ENCODE measurements at places on chromosomes 5 and 9.

GRCh38 chr9:108235609-108236008 lies 620.2 kb downstream of the ACTL7B start:
- no peak for DNase-seq

- DNase-seq: no peak
Observed at GRCh38 chr5:146015001-146015400, 78.6 kb downstream of the SH3RF2 start.

DNA sequence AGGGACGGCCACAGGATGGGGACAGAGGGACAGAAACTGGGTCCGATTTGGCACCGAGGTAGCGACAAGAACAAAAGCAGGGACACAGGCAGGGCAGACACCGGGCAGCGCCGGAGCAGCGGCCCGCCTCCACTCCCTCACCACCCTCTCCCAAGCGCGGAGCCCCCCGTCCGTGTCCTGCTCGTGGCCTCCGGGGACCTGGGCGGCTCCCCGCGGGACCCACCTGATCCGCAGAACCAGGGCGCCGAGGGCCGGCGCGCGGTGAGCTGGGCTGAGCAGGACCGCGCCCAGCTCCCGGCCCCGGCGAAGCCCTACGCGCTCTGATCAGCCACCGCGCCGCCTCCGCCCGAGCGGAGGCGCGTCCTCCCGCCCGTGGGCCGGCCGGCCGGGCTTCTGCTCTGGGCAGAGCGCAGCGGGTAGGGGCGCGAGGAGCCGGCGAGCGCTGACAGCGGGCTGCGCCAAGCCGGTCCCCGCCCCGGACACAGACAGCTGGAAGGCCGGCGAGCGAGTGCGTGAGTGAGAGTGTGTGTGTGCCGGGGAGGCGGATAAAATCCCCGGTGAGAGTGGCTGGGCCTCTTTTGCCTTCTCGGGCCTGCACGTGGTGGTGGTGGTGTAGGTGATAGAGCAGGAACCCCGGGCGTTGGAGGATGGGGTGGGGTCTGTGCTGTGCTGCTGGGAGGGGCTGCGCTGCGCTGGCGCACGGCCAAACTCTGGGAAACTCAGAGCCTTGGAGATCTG lies at the start of gene GGTA1:
Gene GGTA1 (minus strand): TSS at position 418 of the 738 bp plus-strand sequence. CDS start 31,922 bp downstream, outside the sequence.
- DNase-seq: peak; percentile 37

DNA sequence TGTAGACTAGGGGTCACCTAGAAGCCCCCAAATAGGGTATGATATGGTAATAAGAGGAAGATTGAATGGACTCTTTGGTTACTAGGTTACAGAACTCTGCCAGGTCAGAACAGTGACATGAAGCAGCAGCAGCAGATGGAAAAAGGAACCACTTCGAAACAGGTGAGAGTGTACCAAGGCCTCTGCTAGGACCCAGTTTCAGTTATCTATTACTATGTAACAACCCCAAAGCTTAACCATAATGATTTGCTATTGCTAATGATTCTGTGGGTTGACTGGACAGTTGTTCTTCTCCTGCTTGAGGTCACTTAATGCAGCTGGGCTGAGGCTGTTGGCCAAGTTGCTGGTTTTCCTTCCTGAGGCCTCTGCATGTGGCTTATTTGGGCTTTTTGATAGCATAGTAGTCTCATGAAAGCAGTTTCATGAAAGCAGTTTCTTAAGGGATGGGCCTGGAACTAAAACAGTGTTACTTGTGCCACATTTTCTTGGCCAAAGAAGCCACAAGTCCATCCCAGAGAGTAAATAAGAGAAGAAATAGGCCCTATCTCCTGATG lies 17.6 kb downstream of the C9orf43 start:
- no peak for DNase-seq

DNA sequence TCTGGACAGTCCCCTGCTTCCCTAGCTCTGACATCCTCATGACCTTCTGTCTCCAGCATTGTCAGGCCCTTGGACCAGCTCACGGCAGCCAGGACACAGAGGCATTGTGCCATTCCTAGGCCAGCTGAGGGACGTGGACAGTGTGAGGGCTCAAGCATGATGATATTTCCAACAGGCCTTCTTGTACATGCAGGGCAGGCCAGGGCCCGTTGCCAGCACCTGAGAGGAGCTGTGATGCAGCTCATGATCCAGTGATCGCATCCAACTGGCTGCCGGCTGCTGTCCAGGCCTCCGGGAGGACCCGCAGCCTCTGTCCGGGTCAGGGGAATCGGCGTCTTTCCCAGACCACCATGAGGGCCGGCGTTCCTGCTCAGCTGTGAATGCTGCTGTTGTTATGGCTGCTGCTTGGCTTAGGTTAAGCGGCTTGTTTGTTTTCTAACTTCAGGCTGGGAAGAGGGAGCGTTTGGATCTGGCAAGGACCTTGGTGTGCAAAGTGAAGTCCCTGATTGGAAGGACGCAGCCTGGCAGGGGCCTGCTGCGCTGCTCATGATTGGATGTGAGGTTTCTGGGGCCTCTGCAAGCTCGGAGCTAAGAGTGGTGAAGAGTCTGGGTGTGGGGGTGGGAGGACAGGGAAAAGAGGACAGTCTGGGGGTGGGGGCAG lies 53.8 kb downstream of the PDZD2 start:
- no peak for DNase-seq

DNA sequence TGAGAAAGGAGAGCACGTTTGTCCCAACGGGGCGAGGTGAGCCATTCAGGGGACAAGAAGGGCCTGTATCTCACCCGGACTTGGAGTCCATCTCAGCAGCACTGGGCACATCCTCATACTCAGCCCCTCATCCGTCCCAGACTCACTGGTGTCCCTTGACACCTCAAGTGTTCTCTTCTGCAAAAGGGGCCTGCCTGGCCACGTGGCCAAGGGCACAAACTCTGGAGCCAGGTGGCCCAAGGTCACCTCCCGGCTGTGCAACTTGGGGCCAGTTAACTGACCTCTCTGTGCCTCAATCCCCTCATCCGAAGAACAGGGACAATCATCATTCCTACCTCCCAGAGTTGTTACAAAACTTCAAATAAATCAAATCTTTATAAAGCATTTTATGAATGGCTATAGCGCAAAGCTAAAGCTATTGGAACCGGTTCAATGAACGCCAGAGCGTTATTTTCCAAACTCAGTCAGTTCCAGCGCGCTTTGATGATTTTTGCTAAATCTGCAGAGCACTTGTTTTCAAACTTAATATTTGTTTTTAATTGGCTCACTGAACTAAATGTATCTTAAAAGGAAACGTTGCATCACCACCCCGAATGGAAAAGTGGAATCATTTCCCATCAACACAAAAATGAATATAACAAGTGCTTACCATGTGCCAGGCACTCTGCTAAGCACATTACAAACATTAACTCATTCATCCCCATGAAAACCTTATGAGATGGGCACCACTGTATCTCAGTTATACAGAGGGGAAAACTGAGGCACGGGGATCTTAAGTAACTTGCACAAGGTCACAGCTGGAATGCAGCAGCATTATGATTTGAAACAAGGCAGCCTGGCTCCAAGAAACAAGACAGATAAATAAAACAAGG lies 49.3 kb downstream of the DUSP1 start:
- no peak for DNase-seq

GRCh38 chr5:161150441-161150988 lies 298.5 kb upstream of the ATP10B start:
- DNase-seq: no peak

GRCh38 chr9:70983723-70984295 lies 137.6 kb downstream of the TRPM3 start:
- no peak for DNase-seq

DNA sequence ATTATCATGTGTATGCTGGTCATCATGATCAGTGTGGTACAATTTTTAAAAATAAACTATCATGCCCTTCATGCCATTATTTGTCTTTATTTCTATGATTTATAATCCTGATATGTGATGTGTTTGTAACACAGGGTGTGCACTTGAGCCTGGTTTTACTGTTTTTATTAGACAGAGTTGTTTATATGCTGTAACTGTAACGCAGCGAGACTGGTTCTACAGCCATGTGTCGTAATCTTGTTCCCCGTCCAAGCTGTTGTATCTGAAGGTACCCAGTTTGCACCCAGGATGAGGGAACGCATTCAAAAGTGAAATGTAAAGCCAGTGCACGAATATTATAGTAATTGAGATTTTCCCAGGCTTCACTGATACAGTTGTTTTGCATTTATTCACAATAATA lies 28.2 kb downstream of the SNX18 start:
- no peak for DNase-seq

GRCh38 chr9:119967867-119968535 lies 598.8 kb upstream of the BRINP1 start:
- no peak for DNase-seq

DNA sequence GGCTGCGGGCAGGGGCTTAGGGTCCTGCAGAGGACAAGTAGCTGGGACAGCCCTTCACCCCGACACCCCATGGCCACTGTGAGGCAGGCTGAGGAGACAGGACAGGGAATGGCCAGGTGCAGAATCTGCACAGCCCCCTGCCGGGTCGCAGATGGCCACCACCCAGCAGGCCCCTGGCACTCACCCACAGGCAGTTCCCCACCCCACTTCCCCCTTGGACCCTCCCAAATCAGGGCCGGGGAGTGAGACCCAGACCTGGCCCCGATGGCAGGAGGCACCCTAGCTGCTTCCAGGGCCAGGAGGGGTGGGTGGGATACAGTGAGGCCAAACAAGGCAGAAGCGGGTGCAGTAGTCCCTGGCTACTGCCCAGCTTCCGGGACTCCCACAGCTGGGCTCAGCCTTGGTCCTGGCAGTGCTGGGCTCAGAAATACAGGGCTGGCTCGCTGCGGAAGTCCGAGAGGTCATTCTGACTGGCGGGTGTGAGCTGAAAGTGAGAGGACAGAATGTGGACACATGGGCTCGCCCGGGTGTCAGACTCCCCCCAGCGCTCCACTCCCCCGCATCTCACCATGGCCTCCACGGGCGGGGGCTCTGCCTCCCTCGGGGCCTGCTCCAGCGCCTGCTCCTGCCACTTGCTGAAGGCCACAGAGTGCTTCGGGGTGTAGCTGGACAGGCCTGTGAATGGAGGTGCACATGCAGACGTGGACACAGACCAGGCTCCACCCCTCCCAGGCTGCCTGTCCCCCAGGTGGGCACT lies 3.4 kb downstream of the SSNA1 start:
- no peak for DNase-seq

DNA sequence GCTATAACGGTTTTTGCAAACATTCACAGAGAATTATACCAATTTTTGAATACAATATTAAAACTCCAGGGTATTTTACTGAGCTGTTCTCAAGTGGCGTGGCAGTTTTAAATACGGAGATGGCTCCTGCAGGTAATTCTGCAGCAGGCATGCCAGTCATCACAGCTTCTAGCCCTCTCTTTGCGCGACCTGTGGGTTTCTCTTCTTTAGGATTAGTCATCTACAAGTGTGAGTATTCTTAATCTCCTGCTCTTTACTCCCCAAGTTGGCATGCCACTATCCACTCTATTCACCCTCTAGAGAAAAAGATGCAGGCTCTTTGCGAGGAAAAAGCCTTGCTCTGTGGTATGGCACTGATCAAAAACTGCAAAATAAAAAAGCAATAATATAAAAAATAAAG lies 43.9 kb downstream of the ANKRD31 start:
- no peak for DNase-seq

GRCh38 chr5:2168601-2169429 lies 286.1 kb upstream of the IRX4 start:
- no peak for DNase-seq

- no peak for DNase-seq
Observed at GRCh38 chr9:121660367-121660766, 8.9 kb downstream of the DAB2IP start.

GRCh38 chr5:139268364-139269202 lies 25.0 kb upstream of the MATR3 start:
- DNase-seq: no peak

GRCh38 chr5:32709750-32710549 lies 1.2 kb upstream of the NPR3 start:
- DNase-seq: peak; percentile 84

GRCh38 chr5:80937584-80938356 lies 22.4 kb upstream of the RASGRF2 start:
- DNase-seq: no peak

GRCh38 chr9:114497236-114497635 lies 8.0 kb downstream of the WHRN start:
- no peak for DNase-seq

DNA sequence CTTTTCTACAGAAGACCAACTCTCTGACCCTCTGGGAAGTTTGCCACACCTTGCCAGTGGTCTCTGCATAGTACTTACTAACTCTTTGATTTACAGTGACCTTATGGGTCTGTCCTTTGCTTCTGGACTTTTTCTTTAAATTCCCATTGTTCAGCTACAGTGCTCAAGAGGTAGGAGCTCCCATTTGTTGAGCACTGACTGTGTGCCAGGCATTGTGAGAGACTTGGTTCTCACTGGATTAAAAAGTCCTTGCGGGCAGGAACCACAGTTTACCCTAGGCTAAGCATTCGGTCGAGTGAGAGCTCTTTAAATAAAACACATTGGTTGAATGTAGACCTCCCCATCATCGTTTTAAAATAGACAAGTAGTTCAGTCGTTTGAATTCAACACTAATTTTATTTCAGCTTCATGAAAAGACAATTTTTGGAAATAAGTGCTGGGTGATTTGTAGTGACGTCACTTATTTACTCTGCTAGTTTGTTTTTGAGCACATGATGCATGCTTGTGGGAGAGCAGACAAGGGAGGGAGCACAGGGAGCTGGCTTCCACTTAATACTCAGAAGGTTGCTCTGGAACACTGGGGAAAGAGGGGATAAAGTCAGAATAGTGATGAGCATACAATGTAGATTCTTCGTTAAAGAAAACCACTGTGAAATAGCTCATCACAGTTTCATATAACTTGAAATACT lies 27.1 kb downstream of the RASGRF2 start:
- no peak for DNase-seq

GRCh38 chr5:140927228-140927573 lies 1.1 kb downstream of the PCDHAC1 start:
- DNase-seq: no peak

DNA sequence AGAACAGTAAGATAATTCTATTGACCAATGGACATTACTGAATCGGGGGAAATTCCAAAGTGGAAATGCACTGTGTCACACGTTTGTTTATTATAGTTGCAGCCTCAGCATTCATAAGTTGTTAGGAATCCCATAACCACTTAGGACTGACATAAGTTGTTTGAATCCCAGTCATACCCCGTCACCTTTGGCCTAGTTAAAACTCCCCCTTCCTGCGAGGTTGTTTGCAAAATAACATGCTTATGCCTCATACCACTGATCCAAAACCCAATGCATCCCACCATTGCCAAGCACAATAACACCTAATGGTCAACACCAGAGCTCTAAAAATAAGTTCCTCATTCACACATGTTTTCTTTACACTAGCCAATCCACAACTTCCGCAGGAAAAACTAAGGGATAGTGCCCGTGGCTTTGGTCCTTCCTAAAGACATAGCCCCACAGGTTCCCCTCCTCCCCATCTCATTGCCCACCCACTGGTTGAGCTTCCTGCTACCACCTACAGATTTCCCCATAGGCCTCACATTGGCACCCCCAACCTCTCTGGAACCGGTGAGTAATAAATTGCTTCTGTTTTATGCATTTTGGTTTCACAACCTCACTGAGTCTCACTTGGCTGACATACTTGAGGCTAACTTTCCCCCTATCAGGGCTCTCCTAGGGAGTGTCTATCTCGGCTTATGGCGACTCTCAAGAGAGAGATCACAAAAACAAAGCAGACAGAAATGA lies 42.3 kb upstream of the MUSK start:
- DNase-seq: no peak

GRCh38 chr9:93676310-93677047 lies 100.1 kb downstream of the PHF2 start:
- no peak for DNase-seq

- no peak for DNase-seq
Observed at GRCh38 chr9:124399968-124400940, 15.0 kb downstream of the PSMB7 start.

GRCh38 chr5:140549237-140550144 lies 2.0 kb downstream of the EIF4EBP3 start:
- peak; percentile 79 for DNase-seq

GRCh38 chr5:102809033-102809432 lies 53.9 kb downstream of the PAM start:
- DNase-seq: no peak

GRCh38 chr5:3105581-3105980 lies 354.1 kb upstream of the IRX2 start:
- DNase-seq: no peak

Data from hematopoietic multipotent progenitor cell treated with erythropoietin and hydrocortisone succinate and interleukin-3 and kit ligand, for 8 days (in vitro differentiated cells).